HCEC 1CT (cell line): ENCODE measurements at places on chromosomes 6 and 20.

GRCh38 chr20:30491016-30491415, 766.4 kb upstream of the DEFB115 start:
- no peak for DNase-seq

GRCh38 chr20:16951876-16952275, 203.7 kb downstream of the OTOR start:
- DNase-seq: no peak

DNA sequence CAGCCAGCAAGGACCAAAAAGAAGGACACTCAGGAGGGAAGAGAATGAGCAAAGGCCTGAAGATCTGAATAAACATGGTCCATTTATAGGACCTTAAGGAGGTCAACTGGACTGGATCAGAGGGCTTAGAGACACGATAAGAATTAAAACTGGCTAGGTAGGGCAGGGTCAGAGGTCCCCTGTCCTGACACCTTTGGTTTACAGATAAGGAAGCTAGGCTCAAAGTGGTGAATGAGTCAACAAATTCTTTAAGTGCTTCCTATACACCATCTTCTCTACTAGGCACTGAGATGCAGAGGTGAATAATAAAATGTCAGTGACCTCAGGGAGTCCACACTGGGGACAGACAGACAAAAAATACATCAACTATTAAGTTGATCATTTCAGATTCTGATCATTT, 70.3 kb downstream of the HIVEP2 start:
- DNase-seq: no peak

DNA sequence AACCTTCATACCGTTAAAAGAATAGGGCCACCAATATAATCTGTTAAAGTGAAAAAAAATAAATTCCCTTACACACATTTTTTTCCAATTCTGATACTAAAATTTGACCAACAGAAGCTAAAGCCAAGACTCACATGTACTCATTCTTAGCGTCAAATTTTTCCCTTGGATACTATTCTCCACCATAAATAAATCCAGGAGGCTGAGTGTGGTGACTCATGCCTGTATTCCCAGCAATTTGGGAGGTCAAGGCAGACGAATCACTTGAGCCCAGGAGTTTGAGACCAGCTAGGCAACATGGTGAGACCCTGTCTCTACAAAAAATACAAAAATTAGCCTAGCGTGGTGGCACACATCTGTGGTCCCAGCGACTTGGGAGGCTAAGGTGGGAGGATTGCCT, 43.9 kb downstream of the SCML4 start:
- no peak for DNase-seq

DNA sequence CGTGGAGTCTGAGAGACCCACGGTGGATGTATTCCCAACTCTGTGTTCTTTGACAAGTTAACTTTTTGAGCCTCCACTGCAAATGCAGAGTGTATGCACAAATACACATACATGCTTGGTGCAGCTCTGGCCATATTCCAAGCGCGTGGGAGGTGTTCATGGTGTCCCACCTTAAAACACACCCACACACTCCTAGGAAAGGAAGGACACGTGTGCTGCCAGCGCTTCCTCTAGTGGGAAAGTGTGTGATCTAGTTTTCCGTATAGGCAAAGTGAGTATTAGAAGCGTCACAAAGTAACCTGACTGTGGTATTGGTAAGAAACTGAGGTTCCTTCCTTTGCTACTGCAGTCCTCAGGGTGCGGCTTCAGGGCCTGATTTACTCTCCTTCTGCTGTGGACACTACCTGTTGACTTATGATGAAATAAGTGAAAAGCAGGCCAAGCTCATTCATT, 36.0 kb upstream of the MPC1 start:
- DNase-seq: no peak

- no peak for DNase-seq
Observed at GRCh38 chr20:47441774-47442150, 59.9 kb upstream of the NCOA3 start.

DNA sequence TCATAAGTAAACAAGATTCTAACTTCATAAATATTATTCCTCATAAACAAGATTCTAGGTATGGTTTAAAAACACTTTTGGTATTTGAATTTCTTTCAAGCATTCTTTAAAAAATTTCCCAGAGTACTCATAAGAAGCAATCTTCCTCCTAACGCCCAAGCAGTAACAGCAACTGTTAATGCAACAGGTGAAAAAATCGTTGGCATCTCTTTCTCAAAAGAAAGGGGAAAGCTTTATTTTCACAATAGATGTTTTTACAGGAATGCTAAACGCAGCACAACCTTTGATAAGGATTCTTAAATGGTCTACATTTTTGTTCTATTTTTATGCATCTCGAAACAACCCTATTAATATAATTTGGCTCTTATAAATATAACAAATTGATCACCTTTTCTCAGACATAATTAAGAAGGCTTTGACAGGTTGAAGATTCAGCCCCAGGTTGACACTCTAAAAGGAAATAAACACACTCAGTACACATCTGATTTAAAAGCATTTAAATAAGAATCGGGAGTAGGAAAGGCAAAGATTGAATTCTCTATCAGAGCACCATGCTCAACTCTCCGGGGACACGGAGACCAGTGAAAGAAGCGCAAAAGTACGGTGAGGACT, 634 bp downstream of the AHI1 start:
- no peak for DNase-seq

DNA sequence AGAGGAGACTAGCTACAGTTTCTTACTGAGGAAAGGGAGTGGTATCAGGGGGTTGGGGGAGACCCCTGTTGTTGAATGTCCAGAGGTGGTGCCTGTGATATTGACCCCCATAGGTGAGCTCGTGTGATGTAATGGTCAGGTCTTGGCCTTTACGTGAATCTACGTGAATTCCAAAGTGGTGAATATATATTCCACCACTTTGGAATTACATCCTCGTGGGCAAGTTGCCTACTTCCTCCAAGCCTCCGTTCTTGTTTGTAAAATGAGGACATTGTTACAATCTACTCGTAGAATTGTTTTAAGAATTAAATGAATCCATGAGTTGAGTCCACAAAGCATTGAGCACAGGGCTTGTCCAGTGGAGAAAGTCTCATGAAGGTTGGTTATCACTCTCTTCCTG, 47.3 kb downstream of the TSHZ2 start:
- DNase-seq: no peak

- DNase-seq: no peak
Observed at GRCh38 chr6:54018722-54019121, 92.5 kb upstream of the MLIP start.
